Psoas muscle (tissue), 8 donors: ENCODE measurements at places on chromosomes 1 and 21. TPM values are rescaled to one million over a fixed set of nuclear protein-coding genes. Genes with fewer than 3 reads are reported as not detected.

GRCh38 chr1:2301607-2302291 lies 73.6 kb downstream of the SKI start:
- no peak for DNase-seq

HES3 gene
- polyA plus RNA-seq: not detected

DNA sequence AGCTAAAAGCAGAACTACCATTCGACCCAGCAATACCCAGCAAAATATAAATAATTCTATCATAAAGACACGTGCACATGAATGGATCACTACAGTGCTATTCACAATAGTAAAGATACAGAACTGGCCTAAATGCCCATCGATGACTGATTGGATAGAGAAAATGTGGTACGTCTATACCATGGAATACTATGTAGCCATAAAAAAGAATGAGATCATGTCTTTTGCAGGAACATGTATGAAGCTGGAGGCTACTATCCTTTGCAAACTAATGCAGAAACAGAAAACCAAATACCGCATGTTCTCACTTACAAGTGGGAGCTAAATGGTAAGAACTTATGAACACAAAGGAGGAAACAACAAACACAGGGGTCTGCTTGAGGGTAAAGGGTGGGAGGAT lies 53.4 kb downstream of the UCHL5 start:
- no peak for DNase-seq

GRCh38 chr1:234969581-234970400 lies 158.8 kb downstream of the TOMM20 start:
- DNase-seq: peak; percentile 67

DNA sequence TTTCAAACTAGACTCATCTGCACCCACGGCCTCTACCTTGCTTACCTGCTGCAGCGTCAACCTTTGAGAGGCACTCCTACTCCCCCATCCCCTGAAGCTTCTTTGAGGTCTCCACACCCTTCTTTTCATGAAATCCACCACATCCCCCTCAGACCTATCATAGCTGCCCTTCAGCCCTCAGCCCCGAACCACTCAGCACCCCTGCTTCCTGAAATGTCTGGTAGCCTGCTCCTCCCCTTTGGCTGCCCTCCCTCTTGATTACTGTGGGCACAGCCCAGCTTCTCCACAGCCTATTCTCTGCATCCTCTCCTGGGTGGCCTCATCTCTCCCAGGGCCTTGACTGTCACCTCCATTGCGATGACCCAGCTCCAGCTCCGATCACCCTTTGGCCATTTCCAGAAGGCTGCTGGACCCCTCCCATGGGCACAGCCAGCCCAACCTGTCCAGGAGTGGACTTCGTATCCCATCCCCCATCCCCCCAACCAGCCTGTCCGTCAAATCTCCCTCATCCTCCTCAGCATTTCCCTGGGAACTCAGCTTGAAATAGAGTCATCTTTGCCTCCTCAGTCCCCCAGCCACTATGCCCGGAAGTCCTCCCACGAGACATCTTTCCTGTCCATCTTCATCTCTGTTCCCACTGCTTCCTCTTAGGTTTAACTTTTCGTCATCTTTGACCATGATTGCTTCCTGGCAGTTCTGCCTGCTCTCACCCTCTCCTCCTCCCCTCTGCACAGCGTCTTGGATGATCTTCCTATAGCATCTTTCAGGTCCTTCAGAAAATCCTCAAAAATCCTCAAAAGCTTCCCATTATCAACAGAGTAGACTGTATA lies 6.1 kb upstream of the ADORA1 start:
- no peak for DNase-seq

ADAM30 gene
- polyA plus RNA-seq: not detected

DNA sequence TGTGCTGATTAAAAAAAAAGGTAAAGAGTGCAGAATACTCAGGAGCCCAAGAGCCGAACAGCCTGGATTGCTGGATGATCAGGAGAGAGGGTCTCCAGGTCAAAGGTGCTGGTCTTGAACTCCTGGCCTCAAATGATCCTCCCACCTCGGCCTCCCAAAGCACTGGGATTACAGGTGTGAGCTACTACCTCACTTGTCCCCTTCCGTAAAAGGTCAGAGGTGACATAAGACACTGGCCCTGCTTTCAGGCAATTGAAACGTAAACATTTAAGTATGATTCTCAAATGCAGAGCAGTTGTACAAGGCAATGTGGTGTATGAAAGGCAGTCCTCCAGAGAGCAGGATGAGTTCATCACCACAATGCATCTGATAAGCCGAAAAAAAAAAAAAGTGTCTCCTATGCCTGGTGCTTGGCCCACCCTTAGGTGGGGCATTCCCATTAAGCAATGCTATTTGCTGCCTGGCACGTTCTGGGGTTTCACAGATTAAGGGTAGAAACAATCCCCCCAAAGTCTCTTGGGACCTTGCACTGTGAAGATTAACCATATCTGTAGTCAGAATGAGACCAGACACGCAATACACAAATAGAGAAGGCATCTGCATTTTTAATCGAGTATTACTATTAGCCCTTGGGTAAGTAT lies 47.7 kb downstream of the PARP1 start:
- no peak for DNase-seq

LYPD8 gene
- not detected for polyA plus RNA-seq

DNA sequence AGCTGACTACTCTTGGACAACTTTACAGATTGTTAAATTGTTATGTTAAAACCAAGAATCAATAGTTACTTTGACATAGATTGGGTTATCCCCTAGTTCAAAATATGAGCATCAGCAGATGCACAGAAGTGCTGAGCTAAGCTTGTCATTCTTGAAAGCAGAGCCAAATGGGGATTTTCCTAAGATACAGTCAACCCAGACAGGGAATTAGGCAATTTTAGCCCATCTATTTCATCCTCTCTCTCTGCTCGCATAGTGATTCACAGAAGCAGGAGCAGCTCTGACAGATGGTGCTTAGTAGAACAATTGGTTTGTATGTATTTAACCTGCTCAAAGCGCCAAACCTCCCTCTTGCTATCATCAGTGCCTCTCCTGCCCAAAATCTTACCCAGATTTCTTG lies 27.9 kb upstream of the PRRC2C start:
- no peak for DNase-seq

DNA sequence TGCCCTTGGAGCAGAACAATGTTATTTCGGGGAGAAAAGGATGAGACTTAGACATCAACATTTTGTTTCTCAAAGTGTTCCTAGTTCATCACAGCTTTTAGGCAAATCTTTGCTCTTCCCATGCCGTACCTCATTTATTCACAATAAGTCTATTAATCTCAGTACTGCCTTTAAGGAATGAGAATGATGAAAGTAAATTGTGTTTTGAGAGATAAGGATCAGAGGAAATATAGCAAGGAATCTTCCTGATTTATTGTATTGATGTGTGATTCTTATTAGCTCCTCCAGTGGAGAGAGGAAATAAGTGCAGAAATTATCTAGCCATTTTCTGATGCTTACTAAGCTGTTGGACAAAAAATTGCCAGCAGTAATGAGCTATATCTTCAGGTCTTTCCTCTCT lies 2.0 kb downstream of the POLR3C start:
- DNase-seq: no peak

- peak; percentile 28 for DNase-seq
Observed at GRCh38 chr1:2948001-2948750, 73.1 kb upstream of the ACTRT2 start.

DNA sequence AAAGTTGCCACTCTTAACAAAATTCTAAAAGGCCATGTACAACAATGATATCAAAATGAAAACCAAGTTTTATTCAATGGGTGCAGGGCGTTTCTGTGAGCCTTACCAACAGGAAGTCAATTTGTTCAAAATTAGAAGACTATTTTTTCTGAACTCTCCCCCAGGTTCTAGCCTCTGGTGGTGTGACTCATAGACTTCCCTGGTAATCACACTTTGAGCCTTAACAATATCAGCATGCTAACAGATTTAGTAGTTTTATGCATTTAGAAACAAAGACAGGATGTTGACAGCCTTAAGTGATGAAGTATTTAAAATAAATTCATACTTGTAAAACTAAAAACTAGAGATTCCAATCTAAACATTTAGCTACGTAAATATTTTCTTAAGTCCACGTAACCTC lies 88.4 kb downstream of the LRRC8C start:
- no peak for DNase-seq

PLPPR4 gene
- polyA plus RNA-seq: 0.12 TPM

RGS13 gene
- polyA plus RNA-seq: not detected

DNA sequence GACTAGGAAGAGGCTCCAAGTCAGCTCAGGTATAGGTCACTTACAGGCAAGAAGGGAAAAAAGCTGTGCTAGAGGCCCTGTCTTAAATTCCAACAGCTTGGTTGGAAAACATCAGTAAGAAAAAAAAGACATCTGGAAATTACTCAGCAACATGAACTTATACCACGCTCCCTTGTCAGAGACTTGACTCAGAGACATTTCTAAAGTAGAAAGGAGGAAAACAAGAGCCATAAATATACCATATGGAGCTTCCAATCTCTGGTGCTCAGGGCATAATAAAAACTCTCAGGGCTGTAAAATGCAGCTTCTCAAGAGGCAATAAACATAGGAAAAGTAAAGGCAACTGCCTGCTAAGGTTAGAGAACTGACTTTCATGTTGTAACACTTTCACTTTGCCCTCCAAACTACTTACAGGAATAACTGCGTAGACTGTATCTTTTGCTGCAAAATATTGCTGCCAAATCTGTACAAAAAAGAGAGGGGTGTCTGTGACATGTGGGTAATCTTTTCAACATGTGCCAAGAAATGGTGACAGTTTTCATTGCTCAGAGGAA lies 14.7 kb downstream of the ATPAF1 start:
- DNase-seq: no peak

DNA sequence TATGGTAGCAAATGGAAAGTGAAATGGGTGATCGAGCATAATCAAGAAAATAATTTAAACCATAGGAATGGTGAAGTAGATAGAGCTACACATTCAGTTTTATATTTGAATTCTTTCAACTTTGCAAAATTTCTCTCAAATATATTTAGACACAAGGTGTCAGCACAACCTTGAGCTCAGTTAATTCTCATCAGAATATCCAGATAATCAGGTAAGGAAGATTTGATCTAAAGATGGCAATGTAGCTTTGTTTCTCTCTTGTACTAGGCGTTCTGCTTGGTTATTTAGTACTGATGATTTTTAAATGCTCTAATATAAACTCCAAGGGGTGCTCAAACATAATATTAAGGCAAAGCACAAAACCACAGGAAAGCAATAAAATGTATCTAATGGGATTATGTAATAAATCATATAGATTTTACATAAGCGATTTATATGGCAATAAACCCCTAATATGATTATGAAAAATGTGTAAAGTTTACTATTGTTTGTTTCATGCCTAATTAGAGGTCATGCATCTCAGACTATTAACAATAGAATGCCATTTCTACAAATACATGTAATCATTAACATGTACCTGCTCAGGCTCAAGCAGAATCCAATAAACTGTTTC lies 32.4 kb upstream of the SERTAD4 start:
- DNase-seq: no peak

GFI1 gene
- polyA plus RNA-seq: 0.01 TPM

RALGPS2 gene
- 0.69 TPM for polyA plus RNA-seq

- no peak for DNase-seq
Observed at GRCh38 chr1:74861867-74862266, 128.9 kb downstream of the TYW3 start.

DNA sequence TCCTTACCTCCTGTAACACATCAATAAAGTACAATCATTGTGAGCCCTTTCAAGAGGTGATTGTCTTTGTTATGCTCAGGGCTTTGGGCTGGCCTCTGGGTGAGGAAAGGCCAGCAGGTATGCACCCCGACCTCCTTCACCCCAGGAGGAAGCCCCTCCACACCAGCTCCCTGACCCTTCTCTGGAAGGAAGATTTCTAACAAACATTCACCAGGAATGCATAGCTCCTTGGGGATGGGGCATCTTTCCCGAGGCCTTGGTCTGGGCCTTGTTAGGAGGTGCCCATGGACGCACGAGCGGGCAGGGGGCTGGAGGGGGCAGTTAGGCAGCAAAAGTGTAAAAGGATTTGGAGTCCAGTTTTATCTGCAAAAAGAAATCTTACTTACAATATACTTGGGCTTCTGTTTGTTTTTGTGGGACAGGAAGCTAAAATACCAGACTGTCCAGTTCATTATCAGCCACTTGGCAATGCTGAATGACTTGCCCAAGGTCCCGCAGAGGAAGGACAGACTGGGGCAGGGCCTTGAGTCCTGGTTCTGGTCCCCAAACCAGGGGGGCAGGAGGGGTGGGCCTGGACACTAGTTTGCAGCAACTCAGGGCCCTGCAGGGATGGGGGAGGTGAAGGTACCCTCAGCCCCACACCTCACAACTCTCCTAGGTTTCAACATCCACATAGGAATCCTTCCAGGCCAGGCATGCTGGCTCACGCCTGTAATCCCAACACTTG lies 10.1 kb downstream of the ZC3H12A start:
- DNase-seq: no peak

- DNase-seq: no peak
Observed at GRCh38 chr1:43536196-43536863, 5.6 kb downstream of the PTPRF start.

GRCh38 chr1:207067665-207068064 lies 14.6 kb downstream of the PFKFB2 start:
- no peak for DNase-seq

ELF3 gene
- 0.42 TPM for polyA plus RNA-seq

CNN3 gene
- 19.2 TPM for polyA plus RNA-seq

GRCh38 chr1:37174876-37175275 lies 140.6 kb upstream of the GRIK3 start:
- DNase-seq: no peak

MAP3K6 gene
- polyA plus RNA-seq: 12.9 TPM

DNA sequence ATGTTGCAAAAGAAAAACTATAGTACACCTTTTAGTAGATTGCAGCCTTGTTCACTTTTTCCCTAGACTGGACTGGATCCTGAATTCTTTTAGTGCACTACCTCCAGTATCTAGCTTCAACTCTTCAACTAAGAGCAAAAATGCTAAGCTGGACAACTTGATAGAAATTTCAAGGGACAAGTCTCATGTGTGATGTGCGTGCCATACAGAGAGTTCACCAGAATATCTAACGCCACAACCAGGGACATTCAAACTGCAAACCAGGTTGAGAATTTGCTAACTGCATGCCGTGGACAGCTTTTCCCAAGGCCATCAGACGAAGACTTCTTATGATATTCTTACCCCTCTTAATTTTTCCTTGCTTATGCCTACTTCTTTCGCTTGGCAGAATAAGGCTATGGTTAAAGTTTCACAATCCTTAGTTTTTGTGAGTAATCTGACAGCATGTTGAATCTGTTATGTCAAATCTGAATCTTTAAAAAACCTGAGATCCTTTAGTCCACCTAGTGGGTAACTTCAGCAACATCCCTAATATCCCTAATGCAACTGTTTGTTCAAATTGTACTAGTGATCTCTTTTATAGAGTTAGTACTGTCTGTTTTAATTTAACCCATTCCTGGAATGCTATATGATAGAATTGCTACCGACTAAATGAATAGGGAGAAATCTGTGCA lies 66.4 kb downstream of the DDAH1 start:
- DNase-seq: no peak

A3GALT2 gene
- not detected for polyA plus RNA-seq

SLFNL1 gene
- 0.13 TPM for polyA plus RNA-seq

AMY1A gene
- polyA plus RNA-seq: not detected

SH2D1B gene
- 2.9 TPM for polyA plus RNA-seq

AMY2A gene
- polyA plus RNA-seq: 0.01 TPM

ICOSLG gene
- polyA plus RNA-seq: 1.6 TPM

LEMD1 gene
- not detected for polyA plus RNA-seq

- no peak for DNase-seq
Observed at GRCh38 chr1:178493301-178493741, 3.4 kb downstream of the CLEC20A start.

- DNase-seq: no peak
Observed at GRCh38 chr1:99682291-99682751, 36.4 kb downstream of the PALMD start.
